ENCODE measurements at places on chromosomes 12 and 14.

GRCh38 chr12:53600490-53601295 lies 25.5 kb downstream of the ATF7 start:
- no peak for DNase-seq

DNA sequence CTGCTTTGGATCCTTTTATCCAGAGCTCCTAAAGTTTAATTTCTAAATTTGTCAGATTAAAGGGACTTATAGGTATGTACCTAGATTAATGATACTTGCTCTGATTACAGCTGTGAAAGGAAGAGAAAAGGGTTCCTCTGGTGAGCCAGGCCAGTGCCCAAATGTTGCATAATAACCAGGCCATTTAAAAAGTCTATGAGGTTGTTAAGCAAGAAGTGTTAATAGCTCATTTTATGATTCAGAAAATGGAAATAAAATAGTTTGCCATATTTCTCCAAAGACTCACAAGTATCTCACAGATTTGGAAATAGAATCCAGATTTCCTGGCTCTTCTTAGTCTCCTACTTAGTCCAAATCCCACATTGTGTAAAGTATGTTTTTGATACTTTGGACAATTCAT lies 67.6 kb downstream of the SLC38A6 start:
- DNase-seq, result no peak

GRCh38 chr14:33842299-33842698 lies 108.6 kb downstream of the EGLN3 start:
- DNase-seq, result peak; percentile 56

- DNase-seq, result no peak
Observed at GRCh38 chr12:613996-614395, 49.2 kb downstream of the NINJ2 start.

GRCh38 chr14:74610866-74611649 lies 979 bp downstream of the LTBP2 start:
- peak; percentile 54 for DNase-seq

GRCh38 chr14:31718985-31719384 lies 157.8 kb downstream of the NUBPL start:
- no peak for DNase-seq

DNA sequence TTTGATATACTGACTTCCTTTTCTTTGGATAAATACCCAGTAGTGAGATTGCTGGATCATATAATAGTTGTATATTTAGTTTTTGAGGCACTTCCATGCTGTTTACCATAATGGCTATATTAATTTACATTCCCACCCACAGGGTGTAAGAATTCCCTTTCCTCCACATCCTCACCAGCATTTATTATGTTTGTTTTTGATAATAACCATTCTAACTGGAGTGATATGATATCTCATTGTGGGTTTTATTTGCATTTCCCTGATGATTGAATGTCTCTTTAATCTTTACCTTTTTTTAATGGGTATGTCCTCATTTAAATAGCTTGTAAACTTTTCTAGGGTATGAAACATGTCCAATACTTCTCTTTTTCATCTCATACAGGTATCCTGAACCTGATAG lies 11.6 kb upstream of the SAV1 start:
- DNase-seq, result no peak

- DNase-seq, result no peak
Observed at GRCh38 chr12:88127855-88128254, 14.0 kb downstream of the CEP290 start.

DNA sequence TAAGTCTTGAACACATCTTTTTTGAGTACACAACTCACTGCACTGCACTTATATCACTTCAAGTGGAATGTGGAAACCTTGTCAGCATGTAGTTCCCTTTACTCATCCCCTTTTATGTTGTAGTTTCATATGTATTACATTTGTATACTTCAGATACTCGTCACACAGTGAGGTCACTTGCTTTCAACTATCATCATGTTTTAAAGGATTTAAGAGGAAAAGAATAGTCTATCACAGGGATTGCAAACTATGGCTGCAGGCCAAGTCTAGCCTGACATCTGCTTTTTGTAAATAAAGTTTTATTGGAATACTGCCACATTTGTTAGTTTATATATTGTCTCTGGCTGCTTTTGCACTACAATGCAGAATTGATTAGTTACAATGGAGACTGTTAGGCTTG lies 24.3 kb downstream of the CNOT2 start:
- no peak for DNase-seq

DNA sequence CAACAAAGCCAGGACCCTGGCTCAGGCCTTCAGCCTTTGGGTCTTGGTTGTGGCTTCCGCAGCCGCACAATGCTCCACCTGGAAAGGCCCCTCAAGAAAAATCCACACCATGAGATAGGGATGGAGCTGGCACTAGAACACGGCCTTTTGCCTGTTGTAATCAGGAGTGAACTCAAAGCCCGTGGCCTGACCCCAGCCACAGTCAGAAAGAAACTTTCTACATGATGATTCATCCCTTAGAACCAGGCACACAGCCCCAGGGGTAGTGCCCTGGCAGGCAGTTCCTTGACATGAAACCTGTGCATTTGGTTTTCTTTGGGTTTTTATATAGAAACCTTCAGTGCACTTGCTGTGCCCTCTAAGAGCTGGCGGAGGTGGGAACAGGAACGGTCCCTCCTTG lies 5.1 kb downstream of the CLMN start:
- no peak for DNase-seq

DNA sequence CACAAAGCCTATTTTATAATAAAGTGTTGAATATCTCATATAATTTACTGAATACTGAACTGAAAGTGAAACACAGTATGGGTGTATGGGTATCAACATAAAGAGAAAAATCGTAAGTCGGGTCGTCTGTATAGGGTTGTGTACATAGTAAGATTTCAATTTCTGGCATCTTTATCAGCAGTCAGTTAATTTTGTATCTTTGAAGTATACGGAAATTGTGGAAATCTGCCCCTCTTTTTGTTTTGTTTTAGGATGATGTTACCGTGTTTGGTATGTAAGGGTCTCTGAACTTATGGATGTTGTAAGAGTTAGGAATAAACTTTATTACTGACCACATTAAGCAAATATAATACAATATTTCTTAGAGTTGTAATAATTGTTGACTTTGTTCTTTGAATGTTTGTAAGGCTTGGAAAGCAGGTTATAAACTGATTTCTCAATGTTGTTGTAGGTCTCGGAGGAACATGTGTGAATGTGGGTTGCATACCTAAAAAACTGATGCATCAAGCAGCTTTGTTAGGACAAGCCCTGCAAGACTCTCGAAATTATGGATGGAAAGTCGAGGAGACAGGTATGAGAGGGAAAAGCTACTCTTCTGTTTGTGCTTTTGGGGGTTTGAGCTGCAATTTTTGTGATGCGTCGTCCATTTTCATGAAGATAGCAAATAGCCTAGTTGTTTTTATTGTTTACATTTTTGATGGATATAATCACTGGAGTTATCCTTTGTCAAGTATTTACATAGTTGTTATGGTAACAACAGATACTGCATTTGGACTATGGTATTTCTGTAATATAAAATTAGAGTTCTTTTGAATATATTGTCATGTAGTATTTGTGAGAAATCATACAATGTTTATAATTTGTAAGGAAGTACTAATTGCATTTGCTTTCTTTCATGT lies 12.0 kb downstream of the EID3 start:
- no peak for DNase-seq

DNA sequence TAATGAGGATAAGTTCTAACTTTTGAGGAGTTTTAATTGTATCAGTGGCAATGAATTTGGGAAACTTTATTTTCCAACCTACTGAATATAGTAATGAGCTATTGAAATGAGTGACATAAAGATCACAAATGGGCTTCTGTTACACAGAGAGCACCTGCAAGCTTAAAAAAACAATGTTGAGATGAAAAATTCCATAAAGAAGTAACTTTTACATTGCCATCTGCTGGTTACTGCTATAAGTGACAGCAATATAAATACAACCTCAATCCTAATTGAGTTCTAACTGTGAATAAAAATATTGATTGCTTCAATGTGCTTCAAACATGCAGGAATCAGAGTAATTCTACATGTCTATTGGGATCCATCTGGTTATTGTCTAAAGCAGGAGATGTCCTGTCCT lies 14.2 kb downstream of the WIF1 start:
- DNase-seq, result no peak

GRCh38 chr12:68904351-68904962 lies 28.5 kb downstream of the CPM start:
- DNase-seq, result no peak

DNA sequence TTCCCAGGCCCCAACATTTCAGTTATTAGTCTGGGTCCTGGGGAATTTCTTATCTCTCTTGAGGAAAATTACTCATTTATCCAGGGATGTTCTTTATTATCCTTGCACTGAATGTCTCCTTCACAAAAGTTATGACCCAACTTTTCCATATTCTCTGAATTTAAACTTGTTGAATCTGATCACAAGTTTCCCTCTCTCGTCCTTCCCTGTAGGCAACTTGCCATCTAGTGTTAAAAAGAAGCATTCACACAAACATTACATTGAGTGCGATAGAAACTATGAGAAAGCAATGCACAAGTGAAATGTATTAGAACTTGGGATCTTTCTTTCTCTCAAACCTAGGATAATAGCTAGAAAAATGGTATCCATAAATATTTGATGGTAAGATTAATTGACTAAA lies 608.4 kb downstream of the FSCB start:
- DNase-seq, result no peak

DNA sequence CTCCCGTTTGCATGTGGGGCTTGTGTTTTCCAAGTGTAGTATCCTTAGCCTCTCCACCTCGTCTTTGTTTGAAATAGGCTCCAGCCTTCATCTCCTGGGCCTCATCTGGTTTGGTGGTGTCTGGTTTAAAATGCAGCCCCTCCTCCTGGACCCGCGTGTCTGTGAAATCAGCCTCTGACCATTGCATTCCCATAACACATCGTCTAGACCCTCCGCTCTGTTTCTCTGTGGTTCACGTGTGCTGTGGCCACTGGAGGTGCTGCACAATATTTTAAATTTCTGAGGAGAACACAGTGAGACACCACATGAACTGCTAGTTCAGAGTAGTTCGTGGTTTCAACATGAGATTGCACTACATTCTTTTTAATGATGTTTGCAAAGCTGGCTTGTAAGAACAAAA lies 35.6 kb downstream of the UBE3B start:
- no peak for DNase-seq

Measured in DMS79 treated with DMSO at 0.1 percent for 48 hours (cell line).